ENCODE measurements at places on chromosomes 16 and 17.

DNA sequence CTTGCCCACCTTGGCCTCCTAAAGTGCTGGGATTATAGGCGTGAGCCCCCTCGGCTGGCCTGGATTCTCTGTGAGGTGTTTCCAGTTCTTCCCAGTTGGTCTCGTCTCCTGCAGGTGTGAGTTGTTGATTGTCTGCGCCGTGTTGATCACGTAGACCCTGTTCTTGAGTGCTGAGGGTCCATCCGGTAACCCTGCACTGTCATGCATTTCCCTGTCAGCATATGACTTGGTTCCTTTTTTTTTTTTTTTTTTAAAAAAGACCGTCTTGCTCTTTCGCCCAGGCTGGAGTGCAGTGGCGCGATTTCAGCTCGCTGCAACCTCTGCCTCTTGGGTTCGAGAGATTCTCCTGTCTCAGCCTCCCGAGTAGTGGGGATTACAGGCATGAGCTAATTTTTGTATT lies 17.3 kb downstream of the MGRN1 start:
- DNase-seq = no peak

- DNase-seq = no peak
Measured at GRCh38 chr17:38874505-38875400, 4.9 kb downstream of the LASP1 start.

DNA sequence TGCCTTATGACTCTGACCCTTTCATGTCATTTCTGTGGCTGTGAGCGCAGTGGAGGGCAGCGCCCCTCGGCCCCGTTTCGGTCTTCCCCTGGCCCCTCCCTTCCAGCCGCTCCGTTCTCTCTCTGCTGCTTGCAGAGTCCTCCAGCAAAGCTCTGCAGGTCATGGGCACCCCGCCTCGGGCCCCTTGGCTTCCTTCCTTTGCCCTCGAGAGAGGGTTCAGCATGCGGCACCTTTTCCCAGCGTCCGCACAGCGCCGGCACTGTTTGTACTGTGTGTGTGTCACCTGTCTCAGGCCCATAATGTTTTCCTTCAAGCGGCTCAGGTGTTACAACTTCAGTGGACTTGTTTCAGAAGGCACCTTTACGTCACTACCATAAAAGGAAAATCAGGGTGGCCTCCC lies 98.5 kb downstream of the RAP1GAP2 start:
- DNase-seq = no peak

DNA sequence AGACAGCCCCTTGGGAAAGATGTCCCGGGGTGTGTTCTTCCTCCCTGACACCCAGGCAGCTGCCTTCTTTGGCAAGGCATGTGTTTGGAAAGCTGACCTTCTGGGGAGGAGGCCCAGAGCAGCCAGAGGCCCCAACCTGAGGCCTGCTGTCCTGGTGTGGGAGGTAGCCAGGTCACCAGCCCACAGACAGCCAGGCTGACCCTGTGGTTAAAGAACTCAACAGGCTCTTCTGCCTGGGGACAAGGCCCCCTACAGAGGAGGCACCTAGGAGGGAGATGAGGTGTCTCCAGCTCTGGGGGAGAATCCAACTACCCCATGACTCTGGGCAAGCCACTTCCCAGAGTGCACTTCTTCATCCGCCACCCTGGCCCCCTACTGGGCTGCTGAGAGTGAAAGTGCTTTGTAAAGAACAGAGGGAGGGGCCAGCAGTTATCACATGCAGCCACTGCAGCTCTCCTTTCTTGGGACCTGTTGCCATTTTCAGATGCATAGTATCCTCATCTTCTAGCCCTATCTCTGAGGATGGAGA lies 13.1 kb upstream of the SREBF1 start:
- peak; percentile 85 for DNase-seq

DNA sequence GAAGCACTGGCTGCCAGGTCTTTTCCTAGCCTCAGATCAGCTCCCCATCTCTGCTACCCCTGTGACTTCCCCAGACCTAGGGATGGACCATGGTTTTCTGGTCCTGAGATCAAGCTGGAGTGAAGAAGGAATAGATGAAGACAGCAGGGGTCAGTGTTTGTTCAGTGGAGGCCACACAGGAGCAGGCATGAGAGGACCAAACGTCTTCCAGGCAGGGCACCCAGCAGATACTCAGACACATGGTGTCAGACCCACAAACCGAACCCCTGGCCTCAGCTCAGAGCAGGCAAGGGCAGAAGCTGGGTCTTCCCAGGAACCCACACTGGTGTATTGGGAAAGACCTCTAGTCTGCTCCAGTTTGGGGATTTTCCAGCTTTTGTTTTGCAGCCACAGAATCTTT lies 189.7 kb downstream of the IRX5 start:
- no peak for DNase-seq

- no peak for DNase-seq
Measured at GRCh38 chr17:4178651-4179050, 35.7 kb downstream of the CYB5D2 start.

GRCh38 chr16:16073891-16074881 lies 124.8 kb downstream of the ABCC1 start:
- no peak for DNase-seq

DNA sequence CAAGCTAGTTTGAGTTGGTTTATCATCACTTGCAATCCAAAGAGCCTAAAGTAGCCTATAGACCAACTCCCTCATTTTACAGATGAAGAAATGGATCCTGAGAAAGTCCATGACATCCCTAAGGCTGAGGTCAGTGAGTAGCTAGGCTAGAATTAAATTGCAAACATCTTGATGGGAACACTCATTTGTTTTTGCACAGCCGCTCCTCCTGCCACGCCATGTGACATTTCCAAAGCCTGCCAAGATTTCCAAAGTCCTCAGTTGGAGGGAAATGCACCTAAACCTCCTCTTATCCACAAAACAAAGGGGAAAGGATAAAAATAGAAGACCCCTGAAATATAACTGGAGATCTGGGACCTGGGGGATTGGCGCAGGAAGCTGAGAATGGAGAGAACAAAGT lies 15.0 kb downstream of the TMEM92 start:
- DNase-seq = no peak

DNA sequence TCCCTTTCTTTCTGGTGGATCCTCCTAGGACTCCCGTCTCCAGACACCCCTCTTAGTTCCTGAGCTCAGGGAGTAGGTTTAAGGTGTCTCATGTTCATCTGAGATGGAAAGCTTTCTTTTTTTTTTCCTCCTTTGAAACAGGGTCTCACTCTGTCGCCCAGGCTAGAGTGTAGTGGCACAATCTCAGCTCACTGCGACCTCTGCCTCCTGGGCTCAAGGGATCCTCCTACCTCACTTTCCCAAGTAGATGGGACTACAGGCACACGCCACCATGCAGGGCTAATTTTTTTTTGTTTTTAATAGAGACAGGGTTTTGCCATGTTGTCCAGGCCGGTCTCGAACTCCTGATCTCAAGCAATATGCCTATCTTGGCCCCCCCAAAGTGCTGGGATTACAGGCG lies 3.6 kb upstream of the GSE1 start:
- DNase-seq = no peak

All from activated CD4-positive, alpha-beta T cell treated with anti-CD3 and anti-CD28 coated beads, Interleukin-2, Interleukin-4, amounts not matched to agents 100 ng/mL and 50 ng/mL, durations not matched to agents 16 hours and 8 hours (primary cell).